ENCODE measurements at places on chromosomes 3 and 15.

GRCh38 chr3:49199239-49199899 is 28.0 kb downstream of the KLHDC8B start:
- DNase-seq = peak; percentile 76

- DNase-seq = peak; percentile 21
These were observed 213.2 kb upstream of the DCBLD2 start for GRCh38 chr3:99114565-99115291.

GRCh38 chr3:31285833-31286486 is 246.8 kb upstream of the STT3B start:
- no peak for DNase-seq

DNA sequence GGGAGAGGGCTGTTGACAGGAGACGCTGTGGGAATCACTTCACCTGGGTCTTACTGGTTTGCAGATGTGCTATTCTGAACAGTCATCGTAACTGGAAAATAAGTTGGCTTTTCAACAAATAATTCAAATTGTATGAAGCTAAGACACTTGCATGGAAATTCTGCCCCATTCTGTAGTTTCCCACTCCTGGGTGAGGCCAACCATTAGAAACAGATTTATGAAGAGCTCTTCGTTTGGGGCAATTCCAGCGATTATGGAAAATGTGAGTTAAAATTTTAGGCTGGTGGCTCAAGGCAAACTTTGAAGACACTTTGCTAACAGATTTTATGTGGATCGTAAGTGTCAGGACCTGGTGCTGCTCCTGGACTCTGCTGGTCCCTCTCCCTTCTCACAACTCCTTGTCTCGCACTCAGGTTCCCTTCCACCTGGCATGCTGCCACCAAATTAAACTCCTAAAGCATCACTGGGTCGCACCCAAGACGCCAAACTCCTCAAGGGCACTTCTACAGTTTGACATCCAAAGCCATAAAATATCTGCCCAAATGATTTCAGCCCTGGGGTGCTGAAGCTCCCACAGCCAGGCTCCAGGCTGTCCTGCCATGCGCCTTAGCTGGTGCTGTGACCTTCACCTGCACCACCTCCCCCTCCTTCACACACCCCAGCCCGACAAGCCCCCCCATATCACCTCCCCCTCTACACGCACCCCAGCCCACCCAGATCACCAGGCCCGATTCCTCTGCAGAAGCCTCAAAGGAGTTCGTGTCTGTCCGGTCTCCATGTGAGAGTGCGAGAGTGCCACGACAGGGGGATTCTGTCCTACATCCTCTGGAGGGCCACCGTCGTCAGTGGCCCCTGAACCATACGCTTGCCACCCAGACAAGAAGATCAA is 138.4 kb downstream of the NSMCE3 start:
- no peak for DNase-seq

DNA sequence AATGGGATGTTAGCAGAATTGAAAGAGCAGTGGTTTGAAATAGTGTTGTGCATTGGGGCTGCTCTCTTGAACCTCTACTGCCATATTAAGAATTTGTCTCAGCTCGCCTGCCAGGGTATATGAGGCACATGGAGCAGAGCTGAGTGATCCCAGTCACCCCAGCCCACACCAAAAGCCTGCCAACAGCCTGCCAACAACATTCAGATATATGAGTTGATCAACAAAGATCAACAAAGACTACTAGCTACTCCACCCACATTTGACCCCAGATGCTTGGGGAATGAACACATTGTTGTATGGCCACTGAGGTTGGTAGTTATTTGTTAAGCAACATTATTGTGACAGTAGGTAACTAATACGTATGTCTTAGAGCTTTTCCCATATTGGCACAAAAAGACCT is 570.9 kb upstream of the IL12A start:
- DNase-seq = no peak

- DNase-seq = no peak
These were observed 257.4 kb upstream of the CBLB start for GRCh38 chr3:106126067-106126845.

GRCh38 chr3:98894791-98895576 is 6.5 kb downstream of the DCBLD2 start:
- no peak for DNase-seq

DNA sequence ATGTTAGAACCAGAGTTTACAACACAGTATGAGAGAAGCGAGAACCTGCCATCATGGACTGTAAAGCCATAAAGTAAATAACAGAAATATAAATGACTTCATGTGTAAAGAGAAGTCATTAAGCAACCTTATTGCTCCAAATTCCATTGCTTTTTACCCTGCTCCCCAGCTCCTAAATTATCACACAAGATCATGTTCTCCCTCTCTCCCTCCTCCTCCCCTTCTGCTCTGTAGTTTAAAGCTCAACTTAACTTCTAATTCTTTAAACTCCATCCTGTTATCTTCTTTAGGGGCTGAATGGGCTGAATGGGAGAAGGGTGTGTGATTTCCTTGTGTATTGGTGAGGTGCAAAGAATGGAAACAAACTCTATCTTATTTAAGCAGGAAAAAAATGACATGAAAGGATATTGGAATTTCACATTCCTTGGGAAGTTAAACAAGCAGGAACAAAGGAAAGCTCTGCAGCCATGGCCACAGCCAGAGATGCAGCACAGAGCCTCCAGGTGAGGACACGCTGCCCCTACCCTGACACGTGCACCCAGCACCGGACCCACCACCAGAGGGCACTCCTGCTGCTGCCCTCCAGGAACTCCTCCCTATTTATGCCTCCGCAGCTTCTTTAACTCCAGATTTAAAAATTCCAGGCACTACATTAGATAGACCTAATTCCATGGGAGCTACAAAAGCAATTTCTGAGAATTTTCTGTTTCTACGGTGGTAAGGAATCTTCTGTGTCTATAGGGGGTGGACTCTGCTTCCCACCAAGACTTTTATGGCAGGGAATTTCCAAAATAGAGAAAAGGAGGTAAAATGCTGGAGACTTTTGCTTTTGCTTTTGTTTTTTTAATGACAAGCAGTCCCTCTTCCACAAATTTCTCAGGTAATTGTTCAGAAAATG is 76.9 kb upstream of the ABI3BP start:
- no peak for DNase-seq

- no peak for DNase-seq
These were observed 52.5 kb downstream of the TP63 start for GRCh38 chr3:189683546-189684255.

DNA sequence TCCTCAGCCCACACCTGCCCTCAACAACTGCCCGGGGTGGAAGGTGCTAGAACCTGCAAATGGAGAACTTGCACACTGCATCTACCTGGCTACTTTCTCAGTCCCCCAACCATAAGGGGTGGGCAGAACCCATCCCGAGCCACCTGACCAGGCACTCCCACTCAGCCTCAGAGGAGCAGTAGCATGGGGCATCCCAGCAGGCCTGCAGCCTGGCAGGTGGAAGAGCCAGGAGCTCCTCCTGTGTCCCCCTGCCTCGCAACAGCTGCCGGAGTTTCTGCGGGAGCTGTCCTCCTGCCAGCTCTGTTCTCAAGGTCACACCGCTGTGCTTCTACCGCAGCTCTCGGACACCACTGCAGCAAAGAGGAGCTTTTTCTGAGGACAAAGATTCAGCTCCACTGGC is 27.5 kb downstream of the RAB6B start:
- no peak for DNase-seq

GRCh38 chr3:179630753-179631451 is 21.9 kb upstream of the USP13 start:
- no peak for DNase-seq

GRCh38 chr3:191366675-191367074 is 36.3 kb upstream of the UTS2B start:
- DNase-seq = no peak

GRCh38 chr15:59644756-59645155 is 12.6 kb downstream of the GTF2A2 start:
- no peak for DNase-seq

DNA sequence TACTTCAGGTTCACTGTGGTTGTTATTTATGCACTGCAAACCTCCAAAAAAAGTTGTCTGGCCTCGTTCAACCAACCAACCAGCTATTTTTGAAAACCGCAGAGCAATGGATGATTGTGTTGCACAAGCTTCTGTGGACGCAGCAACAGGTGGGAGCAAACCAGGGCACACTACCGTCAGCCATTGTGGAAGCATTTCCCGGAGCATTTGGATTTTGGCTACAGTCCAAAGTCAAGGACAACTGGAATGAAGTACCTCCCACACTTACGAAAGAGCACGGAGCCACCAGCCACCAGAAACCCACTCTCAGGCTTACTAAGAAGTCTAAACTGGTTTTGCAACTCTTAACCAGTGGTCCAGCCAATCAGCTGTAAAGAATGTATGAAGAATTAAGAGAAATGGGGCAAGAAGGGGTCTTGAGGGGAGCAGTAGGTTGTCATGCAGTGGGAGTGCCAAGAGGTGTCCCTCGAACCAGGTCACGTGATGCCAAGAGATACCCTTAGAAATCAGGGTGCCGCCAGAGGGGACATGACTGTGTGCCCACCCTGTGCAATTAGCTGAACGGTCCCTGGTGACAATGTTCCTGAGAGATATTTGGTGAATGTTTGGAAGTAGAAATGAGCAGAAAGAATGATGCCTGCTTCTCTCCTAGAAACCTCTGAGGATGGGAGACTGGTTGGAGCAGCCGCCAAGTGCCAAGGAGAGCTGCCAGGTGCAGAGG is 68.9 kb upstream of the PCSK6 start:
- no peak for DNase-seq

DNA sequence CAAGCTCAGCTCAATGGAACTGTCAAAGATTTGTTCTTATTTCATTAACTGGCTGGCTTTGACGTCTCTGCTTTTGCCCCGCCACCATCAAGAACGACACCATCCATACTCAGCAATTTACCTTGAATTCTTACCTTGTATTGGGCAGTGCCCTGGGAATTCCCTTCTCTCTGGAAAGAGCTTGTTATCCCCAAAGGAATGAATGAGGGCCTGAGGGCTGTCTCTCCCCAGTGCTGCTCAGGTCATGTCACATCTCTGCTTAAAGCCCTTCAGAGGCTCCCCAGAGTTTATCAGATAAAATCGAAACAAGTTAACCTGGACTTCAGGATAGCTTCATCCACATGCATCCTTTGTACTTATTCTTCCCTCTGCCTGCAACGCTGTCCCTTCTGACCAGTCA is 5.9 kb upstream of the WNT5A start:
- no peak for DNase-seq

DNA sequence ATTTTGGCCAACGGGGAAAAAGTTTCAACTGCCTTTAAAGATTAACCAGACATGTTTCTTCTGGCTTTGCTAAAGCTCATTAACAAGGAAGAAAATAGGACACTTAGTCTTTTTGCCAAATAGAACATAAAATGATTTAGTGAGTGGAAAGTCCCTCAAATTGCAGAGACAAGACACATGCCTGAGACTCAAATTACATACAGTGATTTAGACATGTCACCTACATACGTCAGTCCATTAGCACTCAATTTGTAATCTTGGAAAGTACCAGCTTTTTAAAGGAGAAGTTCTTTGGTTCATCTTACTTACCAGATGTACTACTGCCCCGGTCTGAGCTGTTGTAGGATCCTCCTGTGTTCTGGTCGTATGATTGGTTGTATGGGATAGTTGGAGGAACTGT is 1134.2 kb downstream of the ROBO1 start:
- no peak for DNase-seq

GRCh38 chr15:44381236-44381635 is 46.2 kb upstream of the CTDSPL2 start:
- no peak for DNase-seq

- no peak for DNase-seq
These were observed 33.0 kb downstream of the KBTBD8 start for GRCh38 chr3:67030785-67031740.

GRCh38 chr15:85354461-85354860 is 25.9 kb upstream of the AKAP13 start:
- no peak for DNase-seq

DNA sequence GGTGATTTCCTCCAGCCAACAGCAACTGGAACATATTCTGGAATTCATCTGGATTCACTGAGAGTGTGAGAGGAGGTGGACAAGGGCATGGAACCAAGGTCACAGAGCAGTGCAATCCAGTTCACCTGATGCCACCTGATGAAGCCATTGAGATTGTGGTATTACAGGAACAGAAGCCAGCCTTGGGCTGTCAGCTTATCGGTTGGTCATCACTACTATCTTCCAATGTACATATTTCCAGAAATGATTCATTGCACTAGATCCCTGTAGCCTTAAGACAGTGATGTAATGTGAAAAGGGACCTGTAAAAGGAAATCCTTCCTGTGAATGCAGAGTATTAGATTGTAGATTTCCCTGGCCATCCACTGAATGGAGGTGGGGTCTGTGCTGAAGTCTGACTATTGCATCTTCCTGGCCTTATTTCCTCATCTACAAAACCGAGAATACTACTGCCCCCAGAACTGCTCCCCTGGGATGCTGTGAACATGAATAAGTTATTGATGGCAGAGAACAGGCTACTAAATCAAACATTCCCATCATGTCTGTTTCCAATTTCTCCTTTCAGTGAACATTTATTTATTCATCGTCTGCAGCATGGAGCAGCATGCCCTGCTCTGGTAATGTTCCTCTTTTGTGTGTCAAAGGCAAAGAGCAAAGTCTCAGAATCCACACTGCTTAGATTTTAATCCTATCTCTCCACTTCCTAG is 47.4 kb upstream of the TPM1 start:
- no peak for DNase-seq

DNA sequence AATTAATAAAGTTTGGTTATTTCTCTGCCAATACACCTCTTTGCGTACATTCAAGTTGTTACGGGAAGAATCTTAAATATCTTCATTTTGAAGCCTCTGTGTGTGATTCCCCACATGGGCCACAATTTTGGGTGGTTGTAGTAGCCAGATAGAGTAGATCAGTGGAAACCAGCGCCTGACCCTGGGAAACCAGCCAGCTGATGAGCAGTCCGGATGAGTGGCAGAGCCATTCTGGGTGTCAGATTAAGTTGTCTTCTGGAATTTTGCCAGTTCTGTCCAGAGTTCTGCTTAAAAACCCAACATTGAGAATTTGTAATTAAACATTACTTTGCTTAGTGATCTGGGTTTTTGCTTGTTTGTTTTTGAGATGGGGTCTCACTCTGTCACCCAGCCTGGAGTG is 49.7 kb downstream of the MRPS25 start:
- no peak for DNase-seq

DNA sequence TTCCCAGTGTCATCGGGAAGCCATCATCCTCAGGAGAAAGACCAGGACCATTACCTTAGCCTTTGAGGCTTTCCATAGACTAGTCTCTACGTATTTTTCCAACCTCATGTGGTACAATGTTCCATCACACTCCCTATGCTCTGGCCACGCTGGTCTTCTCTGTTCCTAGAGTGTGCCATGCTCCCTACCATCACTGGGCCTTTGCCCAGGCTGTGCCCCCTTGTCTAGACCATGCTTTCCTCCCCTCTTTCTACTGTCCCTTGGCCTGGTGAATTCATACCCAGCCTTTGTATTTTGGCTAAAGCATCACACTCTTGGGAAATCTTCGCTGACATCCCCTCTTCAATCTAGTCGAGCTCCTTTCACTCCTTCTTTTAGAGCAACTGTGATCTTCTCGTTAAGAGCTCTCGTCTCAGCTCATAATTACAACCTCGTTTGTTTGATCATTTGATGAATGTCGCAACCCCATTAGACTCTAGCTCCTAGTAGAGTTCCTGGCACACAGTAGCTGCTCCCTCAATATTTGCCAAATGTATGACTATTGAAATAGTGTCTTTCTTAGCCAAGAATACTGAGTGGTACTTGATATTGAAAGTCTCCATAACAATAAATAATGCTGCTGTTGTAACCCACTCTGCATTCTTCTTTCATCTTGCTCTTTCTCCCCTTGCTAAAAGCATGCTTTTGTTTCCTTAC is 100.2 kb upstream of the FAM3D start:
- no peak for DNase-seq

GRCh38 chr15:48616216-48616615 is 29.3 kb downstream of the FBN1 start:
- no peak for DNase-seq

GRCh38 chr15:34804776-34805175 is 9.4 kb upstream of the ACTC1 start:
- no peak for DNase-seq

Measured in smooth muscle cell of the brain vasculature (primary cell).